ENCODE measurements at places on chromosomes 12 and 14.
A peak's percentile ranks its signal among the peaks of the same experiment; 100 is the strongest.

DNA sequence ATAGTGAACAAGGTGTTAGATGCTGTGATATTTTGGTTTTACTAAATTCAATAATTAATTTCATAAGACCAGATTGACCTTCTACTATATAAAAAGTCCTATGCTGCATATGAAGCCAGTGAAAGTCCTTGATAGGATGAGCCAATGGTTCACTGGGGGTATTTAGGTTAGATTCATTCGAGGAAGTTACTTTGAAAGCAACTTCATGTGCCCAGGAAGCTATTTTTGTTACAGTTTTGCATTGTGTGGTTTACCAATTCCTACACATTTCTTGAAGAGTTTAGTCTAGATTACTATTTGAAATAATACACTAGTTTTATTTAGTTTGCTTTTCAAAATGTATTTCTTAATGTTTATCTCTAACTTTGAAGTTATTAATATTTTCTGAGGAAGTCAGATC lies 58.5 kb upstream of the RMST start:
- no peak for DNase-seq

DNA sequence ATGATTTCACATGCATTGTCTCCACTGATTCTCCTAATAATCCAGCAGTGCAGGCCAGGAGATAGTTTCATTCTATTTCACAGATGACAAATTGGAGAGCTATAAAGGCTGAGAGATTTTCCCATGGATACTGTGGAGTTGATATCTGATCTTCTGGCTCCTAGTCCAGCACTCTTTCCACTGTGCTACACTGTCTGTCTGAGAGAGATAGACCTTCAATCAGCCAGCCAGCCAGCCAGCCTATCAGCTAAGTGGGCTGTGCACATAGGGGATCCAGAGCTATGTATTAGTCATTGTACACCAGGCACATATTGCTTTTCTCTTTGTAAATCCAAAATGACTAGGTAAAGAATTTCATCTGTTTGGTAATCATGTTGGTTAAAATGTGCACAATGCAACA lies 91.8 kb upstream of the ATP2B1 start:
- no peak for DNase-seq

DNA sequence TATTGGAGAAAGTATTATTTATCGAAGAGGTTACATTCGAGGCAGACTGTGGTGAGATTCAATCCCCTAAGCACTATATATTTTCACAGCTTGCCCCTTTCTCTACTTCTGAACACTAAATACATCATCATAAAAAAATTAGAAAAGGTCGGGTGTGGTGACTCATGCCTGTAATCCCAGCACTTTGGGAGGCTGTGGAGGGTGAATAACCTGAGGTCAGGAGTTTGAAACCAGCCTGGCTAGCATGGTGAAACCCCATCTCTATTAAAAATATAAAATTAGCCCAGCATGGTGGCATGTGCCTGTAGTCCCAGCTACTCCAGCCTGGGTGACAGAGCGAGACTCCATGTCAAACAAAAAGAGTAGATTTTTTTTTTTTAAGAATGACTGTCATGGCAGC lies 70.6 kb upstream of the MYF6 start:
- DNase-seq = no peak

- DNase-seq = no peak
These were observed 21.7 kb downstream of the CBX5 start for GRCh38 chr12:54258201-54258681.

DNA sequence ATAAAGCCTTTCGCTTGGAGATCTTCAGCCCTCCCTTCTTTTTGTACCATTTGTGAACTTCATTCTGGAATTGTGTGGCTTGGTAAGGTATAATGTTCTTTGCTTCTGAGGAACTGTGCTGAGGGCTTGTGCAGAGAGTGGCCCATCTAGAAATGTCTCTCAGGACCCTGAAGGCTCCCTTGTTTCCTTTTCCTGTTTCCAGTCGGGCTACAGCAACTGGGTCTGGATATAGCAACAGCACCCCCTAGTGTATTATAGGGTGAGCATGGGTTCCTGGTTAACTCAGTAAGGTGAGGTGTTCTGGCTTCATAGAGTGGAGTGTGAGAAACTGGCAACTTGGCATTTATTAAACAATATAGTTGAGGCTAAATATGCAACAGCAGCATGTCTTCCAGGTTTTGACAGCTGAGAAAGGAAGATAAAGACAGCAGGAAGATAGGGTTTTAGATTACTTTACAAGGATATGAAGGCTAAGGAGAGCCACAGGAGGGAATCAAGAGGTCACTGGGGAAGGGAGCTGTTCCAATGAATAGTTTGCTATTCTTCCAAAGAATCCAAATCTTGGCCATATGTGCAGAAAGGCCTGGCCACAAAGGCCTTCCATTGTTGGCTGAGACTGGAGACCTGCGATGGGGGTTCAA lies 49.1 kb upstream of the RNU6-8 start:
- DNase-seq = peak; percentile 30

GRCh38 chr14:102319351-102320032 lies at the start of gene ZNF839:
ZNF839 (plus strand) TSS chr14:102319746; CDS start chr14:102319766, 20 bp downstream.
- DNase-seq = peak; percentile 97

DNA sequence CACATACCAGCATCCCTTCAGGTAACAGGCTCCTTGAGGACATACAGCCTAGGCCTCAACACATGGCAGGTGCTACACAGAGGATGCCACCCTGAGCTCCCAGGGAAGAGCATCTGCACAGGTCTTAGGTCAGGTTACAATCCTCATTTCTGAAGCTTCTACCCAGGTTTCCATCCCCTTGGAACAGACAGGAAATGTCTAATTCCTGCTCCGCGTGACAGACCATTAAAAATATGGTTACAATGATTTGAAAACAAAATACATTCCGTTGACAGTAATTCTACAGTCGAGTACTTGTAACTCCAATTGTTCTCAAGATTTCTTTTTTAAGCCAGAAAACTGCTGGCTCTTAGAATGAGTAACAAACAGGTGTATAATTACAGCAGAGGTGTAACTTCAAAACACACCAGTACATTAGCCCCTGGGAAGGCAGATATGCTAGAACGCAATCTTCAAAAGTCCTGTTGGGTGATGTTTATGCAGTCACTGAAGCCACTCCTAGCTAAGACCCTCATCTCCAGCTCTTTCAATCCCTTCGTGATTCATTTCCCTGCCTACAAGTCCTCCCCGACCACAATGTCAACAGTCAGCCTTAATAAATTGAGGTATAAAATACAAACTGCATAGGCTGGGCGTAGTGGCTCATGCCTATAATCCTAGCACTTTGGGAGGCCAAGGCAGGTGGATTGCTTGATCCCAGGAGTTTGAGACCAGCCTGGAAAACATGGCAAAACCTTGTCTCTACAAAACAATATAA lies 11.6 kb downstream of the SETD3 start:
- DNase-seq = no peak

- DNase-seq = no peak
These were observed 38.1 kb upstream of the RASSF3 start for GRCh38 chr12:64572241-64572640.

- DNase-seq = no peak
These were observed 126.9 kb downstream of the SLC38A6 start for GRCh38 chr14:61107869-61108493.

GRCh38 chr12:67456431-67456901 lies 187.3 kb downstream of the CAND1 start:
- no peak for DNase-seq

GRCh38 chr12:121133838-121134237 lies 1.2 kb downstream of the P2RX7 start:
- no peak for DNase-seq

GRCh38 chr14:92728759-92729364 lies 19.6 kb downstream of the LGMN start:
- DNase-seq = peak; percentile 25
